ENCODE measurements at places on chromosomes 5 and 9.
A peak's percentile ranks its signal among the peaks of the same experiment; 100 is the strongest.

- no peak for DNase-seq
These were observed 180.6 kb downstream of the ADAMTS12 start for GRCh38 chr5:33711094-33711679.

DNA sequence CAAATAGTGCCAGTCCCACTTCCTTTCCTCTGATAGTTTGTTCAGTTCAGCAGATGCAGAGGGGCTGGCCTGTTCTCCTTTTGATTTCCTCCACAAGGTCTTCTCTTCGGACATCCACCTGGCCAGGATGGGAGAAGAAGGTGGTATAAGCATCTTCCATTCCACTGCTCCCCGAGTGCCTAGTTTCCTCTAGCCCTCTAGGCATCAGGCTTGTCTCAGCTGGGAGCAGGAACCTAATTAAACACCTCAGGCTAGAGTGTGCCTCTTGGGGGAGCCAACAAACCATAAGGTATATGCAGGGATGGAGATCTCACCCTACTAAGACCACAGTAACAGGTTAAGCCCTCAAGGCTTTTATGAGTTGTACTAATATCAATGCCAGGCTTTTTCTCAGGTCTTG lies 835 bp upstream of the DND1 start:
- DNase-seq: no peak

DNA sequence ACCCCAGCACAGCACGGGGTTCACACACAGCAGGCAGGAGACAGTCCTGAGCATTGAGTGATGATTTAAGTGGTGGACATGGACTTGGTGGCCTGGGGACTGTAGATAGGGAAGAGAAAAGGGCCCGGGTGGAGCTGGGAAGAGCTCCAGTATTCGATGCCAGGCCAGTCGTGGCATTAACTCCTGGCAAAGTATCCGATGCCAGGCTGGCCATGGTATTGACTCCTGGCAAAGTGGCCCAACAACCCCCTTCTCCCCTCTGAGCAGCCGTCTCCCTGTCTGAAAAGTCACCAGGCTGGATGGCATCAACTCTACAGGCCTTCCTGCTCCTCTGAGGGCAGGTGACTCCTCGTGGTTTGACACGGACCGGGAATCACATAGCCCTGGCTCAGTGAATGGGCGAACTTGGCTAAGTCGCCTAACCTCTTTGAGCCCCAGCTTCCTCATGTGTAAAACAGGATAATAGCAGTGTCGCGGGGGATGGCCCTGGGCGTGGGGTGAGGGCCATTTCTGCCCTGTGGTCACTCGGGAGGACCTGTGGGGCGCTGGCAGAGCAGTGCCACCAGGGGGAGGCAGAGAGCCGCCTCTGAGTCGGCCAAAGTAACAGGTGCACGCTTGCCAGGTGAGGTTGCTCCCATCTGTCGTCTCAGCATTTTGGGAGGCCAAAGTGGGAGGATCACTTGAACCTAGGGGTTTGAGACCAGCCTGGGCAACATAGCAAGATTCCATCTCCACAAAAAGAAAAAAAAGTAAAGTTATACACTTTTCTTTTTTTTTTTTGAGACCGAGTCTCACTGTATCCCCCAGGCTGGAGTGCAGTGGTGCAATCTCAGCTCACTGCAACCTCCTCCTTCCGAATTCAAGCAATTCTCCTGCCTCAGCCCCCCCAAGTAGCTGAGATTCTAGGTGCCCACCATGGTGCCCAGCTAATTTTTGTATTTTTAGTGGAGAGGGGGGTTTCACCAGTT lies 5.7 kb upstream of the SEC16A start:
- peak; percentile 68 for DNase-seq

DNA sequence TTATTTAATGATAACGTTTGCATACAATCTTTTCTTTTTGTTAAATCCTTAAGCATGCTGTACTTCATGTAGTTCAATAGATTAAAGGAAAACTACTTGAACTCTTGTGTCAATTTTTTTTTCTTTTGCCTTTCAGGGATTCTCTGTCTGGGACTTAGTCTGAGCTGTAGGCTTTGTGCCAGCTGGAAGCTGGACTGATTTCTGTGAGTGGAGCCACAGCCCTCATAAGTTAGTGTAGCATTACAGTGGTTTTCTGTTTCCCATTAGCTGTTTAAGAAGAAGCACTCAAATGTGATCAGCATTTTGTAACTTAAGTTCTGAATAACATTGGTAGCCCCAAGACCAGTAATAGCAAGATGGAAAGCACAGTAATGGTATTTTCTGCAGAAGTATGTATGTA lies 330.6 kb upstream of the MEF2C start:
- no peak for DNase-seq

DNA sequence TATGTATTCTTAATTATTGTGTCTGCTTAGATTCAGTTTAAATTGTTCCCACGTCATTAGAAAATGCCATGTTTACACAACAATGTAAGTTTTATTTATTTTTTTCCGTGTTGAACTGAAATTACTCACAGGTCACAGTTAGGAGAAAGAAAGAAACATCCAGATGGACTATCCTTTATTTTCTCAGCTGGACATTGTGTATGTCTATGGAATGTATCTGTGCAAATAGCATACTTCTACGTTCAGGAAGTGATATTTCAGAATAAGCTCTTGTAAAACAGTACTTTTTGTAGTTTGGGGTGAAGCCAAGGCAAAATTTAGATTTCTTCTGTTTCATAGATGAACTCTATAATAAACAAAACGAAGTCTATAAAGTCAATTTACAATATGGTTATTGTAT lies 249.0 kb upstream of the ZNF608 start:
- no peak for DNase-seq

DNA sequence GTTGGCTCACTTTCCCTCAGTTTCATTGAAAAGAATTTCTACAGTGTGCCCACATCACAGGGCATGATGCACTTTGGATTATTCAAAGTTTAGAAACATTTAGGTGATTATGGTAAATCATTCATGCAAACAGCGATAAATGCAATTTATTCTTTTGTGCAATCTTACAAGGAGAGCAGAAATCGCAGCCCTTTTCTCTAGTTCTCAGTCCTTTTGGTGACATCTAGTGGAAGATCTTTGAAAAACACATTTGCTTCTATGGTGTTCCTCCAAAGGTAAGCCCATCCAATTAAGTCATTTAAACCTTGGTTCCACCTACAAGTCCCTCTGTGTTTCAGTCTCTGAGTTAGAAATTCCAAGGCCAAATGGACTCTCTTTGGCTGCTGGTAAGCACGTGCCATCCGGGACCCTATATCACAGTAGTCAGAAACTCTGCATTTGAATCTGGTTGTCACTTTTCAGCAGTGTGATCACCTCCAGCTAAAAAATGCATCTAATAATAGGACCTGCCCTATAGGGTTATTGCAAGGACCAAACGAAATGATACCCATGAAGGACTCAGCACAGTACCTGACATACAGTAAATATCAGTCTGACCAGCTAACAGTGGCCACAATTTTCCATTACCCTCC lies 66.4 kb downstream of the MACROH2A1 start:
- no peak for DNase-seq

- peak; percentile 43 for DNase-seq
These were observed 6.1 kb upstream of the TNIP1 start for GRCh38 chr5:151086905-151087360.

GRCh38 chr9:136247947-136248637 lies 2.5 kb upstream of the QSOX2 start:
- DNase-seq: no peak

DNA sequence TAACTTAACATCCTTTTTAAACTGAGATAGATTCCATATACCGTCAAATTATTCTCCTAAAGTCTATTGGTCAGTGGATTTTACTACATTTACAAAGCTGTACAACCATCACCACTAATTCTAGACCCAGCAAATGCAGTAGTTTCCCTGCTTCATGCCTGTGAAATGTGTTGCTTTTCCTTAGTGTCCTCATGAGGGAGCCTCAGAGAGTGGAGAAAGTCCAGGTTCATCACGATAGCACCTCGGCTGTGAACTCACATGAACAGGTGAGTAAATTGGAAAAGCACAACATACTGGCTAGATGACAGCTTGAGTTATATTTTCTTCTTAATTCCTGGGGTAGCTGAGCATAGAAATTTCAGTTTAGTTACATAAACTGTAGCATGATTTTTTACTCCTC lies 653.7 kb downstream of the MTRR start:
- no peak for DNase-seq

GRCh38 chr5:171475596-171475995 lies 56.1 kb downstream of the FGF18 start:
- DNase-seq: no peak

DNA sequence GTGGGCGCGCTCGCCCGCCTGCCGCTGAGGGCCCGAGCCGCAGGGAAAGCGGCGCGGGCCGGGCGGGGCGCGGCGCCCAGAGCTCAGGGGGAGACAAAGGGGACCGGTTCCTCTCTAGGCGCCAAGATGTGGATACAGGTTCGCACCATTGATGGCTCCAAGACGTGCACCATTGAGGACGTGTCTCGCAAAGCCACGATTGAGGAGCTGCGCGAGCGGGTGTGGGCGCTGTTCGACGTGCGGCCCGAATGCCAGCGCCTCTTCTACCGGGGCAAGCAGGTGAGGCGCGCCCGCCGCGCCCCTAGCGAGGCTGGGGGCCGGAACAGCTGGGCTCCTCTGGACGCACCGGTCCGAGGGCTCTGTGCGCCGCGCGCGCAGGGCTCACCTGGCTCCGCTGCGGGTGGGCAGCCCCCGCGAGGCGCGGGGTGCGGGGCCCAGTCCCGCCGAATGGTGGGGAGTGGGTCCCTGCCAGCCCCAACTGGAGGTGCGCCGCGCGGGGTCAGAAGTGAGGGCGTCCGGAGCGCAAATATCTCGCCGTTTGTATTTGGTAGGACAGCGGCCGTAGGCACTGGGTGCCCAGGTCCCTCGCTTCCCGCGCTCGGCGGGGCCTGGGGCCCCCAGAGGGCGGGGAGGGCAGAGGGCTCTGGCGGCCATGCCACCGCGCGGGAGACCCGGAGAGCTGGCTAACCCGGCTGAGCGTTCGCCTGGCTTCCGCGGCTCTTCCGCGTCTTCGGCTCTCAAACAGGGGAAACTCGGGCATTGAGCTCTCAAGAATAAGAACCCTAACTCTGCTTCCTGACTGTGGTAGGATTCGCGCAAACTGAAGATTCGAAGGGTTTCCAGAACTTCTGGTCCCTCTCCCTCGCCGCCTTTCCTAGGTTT lies 607 bp downstream of the UHRF2 start:
- DNase-seq: no peak

DNA sequence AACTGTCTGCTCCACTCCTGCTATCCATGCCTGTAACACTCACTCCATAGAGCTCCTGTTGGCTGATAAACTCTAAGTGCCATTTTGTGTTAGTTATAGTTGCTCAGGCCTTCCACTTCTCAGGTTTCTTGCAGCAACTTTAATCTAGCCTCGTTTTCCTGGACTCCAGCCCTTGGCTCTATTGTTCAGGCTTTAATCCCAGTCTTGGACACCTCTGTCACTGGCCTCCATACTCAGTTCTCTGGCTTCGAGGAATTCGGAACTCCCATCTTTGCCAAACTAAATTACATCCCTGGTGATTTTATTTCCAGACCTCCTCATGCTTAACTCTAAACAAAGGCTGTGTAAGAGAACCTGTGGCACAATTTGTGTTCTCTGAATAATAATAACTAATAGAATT lies 39.8 kb downstream of the EMB start:
- no peak for DNase-seq
